ENCODE measurements at places on chromosomes 2 and 18. TPM values are rescaled to one million over a fixed set of nuclear protein-coding genes. Genes with fewer than 3 reads are reported as not detected.

PRSS56 gene
- total RNA-seq, result not detected

IL37 gene
- not detected for total RNA-seq

CHRNG gene
- not detected for total RNA-seq

GAREM1 gene
- 9.1 TPM for total RNA-seq

L3MBTL4 gene
- total RNA-seq, result 5.8 TPM

DUSP19 gene
- 2.0 TPM for total RNA-seq

IAH1 gene
- 45.4 TPM for total RNA-seq

GALNT5 gene
- total RNA-seq, result 2.4 TPM

COL4A3 gene
- total RNA-seq, result not detected

CFC1 gene
- total RNA-seq, result 48.4 TPM

OXER1 gene
- 0.48 TPM for total RNA-seq

TUBA3E gene
- not detected for total RNA-seq

LBX2 gene
- 0.80 TPM for total RNA-seq

TNFAIP6 gene
- total RNA-seq, result not detected

SNORC gene
- 3.8 TPM for total RNA-seq

FEV gene
- not detected for total RNA-seq

LBH gene
- total RNA-seq, result 2,258 TPM

ITPRIPL1 gene
- total RNA-seq, result 1.3 TPM

TCF23 gene
- not detected for total RNA-seq

LIMS4 gene
- 2.1 TPM for total RNA-seq

CDCA7 gene
- 24.2 TPM for total RNA-seq

KRTCAP3 gene
- total RNA-seq, result 1.3 TPM

TSPYL6 gene
- total RNA-seq, result not detected

SLC5A7 gene
- 0.06 TPM for total RNA-seq

CRYBA2 gene
- not detected for total RNA-seq

TMEM178A gene
- total RNA-seq, result 22.5 TPM

FAM237A gene
- not detected for total RNA-seq

All from cardiac muscle cell (in vitro differentiated cells and primary cell).